ENCODE measurements at places on chromosomes 6 and 20.

DNA sequence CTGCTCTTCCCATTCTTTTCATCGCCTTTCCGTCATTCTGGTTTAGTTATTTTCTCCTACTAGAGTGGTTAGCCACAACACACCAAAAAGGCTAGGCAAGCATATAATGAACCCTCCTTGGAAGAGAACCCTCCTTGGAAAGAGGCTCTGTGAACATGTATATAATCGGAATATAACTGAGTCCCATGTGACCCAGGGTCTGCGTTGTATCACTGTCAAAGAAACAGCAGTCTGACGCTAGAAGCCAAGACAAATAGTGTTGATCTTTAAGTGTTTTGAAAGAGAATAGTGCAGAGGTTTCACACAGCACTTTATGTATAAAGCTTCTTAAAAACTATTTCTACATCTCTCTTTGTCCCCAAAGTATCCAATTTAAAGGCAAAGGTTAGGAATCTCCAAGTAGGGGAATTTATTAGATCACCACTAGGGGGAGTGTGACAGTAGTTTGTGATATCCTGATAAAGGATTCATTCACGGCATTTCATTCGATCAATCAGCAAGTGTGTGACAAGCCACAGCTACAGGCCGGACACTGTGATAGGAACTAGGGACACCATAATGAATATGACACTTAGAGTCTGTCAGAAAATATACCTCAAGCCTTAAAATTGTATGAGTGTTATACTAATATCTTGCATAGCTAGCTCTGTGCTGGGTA is 395.3 kb downstream of the CD109 start:
- peak; percentile 41 for DNase-seq

DNA sequence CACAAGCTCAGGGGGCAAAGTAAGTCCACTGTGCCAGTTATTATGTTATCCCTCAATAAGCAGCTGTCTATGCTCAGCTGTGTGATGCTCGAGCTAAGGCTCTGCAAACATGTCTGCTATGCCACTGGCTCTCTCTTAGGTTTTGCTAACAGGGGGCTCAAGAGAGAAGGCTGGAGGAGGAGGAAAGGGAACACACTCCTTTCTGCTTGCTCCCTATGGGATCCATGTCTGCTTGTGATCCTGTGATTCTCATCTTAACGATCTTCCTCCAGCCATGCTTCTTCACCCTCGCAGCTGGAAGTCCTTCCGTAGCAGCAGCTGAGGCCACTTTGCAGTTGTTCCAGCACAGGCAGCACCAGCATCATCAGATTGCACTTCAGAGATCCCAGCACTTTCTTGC is 37.0 kb upstream of the IGF2R start:
- DNase-seq: no peak

- DNase-seq: no peak
These were observed 1.5 kb upstream of the SLC26A8 start for GRCh38 chr6:36025932-36026327.

- no peak for DNase-seq
These were observed 51.0 kb upstream of the FBXO30 start for GRCh38 chr6:145865595-145865994.

GRCh38 chr6:39263303-39264037 is 34.2 kb upstream of the KCNK5 start:
- DNase-seq: peak; percentile 42

GRCh38 chr6:125077453-125077852 is 76.1 kb upstream of the TPD52L1 start:
- no peak for DNase-seq

GRCh38 chr6:41647061-41647511 is 8.8 kb downstream of the MDFI start:
- no peak for DNase-seq

GRCh38 chr6:89048985-89049384 is 31.6 kb upstream of the PNRC1 start:
- no peak for DNase-seq

DNA sequence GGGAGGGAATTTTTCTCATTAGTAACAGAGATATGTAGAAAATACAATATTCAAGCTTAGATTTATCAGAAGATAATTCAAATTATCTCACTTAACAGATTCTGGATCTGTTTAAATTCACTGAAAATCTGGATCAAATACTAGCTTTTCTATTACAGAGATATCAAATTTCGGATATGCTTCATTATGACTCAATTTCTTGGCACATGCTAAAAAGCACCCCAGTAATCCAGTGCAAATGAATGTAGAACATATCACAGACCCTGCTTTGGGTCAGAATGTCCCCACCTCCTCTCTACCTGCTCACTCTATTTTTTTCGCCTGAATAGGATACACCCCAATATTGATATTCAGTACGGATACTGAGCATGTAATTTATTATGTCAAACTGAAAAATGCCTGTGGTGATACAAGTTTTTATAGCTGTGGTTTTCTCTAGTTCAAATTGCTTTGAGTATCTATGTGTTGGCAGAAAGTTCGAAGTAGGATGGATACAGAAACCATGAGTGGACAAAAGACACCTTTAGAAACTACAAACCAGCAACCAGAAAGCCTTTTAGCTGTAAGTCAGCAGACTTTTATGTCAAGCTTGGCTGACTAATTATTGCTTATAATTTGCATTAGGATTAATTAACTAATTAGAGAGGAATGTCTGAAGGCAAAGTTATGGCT is 290.0 kb downstream of the TFAP2B start:
- no peak for DNase-seq

GRCh38 chr6:30399390-30400058 is 54.6 kb downstream of the RPP21 start:
- no peak for DNase-seq

DNA sequence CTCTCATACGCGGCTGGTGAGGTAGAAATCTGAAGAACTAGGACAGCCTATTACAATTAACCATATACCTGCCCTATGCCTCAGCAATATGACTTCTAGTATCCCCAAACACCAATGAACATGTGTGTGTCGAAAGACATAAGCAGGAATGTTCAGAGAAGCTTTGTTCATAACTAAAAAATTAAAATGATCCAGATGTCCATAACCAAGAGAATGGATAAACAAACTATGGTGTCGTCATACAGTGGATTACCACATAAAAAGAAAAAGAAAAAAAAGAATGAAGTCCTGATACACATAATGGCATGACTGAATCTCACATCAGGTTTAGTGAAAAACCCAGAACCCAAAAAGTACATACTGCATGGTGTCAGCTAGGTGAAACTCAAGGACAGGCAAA is 73.9 kb downstream of the MDN1 start:
- DNase-seq: no peak

- DNase-seq: peak; percentile 57
These were observed 206.6 kb upstream of the PREP start for GRCh38 chr6:105609375-105609991.

GRCh38 chr6:110185879-110186278 is 5.7 kb downstream of the CDC40 start:
- DNase-seq: no peak

GRCh38 chr6:70246118-70246517 is 56.8 kb downstream of the COL9A1 start:
- DNase-seq: no peak

- no peak for DNase-seq
These were observed 51.9 kb downstream of the ZDHHC14 start for GRCh38 chr6:157432892-157433265.

- DNase-seq: no peak
These were observed 20.9 kb upstream of the COL21A1 start for GRCh38 chr6:56268266-56268665.
